ENCODE measurements at places on chromosomes 5 and 9.
A peak's percentile ranks its signal among the peaks of the same experiment; 100 is the strongest.

DNA sequence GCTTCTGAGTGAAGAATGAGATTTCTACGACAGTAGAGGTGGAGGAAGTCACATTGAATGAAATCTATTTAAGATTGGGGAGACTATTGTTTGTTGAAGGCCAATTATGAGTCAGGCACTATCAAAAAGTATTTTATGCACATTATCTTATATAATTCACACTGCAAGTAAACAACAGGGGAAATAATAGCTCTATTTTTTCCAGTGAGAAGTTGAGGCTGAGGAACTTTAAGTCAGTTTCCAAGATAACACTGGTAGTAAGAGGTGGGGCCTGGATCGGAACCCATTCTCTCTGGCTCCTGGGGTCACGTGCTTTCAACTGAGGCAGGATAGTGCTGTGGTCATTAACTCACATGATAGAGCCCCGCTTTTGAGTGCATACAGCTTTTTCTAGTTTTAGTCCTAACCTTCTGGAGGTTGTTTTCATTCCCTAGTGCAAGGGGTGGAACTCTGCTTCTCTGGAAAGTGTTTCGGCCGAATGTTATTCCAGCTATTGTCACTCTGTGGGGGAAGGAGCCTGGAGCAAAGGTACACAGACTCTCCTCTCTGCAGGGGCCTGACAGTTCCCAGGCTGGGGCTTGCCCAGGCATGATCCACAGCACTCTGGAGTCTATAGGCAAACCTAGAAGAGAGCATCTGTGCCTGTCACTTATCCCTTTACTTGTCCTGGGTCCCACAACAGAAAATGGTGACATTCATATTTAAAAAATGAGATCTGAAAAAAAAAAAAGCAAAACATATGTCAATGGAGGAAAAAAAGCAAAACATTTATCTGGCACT lies 352.4 kb upstream of the ACTBL2 start:
- DNase-seq, result no peak

- peak; percentile 21 for DNase-seq
Observed at GRCh38 chr5:134958755-134959154, 9.0 kb upstream of the CATSPER3 start.

- DNase-seq, result no peak
Observed at GRCh38 chr9:69577123-69577522, 95.0 kb downstream of the APBA1 start.

DNA sequence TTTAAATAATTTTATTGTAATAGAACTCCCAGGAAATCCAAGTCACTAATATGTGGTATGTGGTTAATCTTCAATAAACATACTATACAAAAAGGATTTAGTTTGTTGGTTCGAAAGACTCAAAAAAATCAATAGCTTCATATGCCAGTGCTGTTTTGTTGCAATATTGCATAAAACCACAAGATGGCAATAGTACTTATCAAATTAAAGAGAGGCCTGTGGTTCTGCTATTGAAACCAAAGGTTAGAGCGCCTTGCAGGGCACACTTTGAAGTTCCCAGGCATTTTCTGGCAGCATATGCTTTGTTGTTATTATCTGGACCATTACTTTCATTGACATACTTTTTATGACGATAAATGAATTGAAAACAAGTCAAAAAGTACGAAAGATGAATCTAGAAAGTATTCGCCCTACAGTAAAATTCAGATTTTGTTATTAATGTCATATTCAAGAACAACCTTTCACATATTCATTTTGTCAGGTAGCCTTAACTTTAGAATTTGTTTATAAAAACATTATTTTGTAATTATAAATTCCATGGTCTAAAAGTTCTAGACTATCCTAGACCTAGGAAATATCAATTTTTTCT lies 316.3 kb downstream of the MCTP1 start:
- peak; percentile 91 for DNase-seq

DNA sequence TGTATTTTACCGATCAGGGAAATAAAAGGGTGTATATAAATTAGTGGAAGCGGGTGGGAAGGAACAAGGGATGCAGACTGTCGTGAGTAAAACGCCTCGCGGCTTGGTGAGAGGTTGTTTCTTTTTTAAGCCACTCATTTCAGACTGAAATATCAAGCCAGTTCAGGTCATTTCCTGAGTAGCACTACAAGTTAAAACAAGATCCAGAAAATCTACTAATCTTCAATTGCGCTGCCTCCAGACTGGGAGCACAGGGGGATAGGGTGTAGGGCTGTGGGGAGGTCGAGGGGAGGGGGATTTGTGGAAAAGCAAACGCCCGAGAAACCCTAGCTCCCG lies 140.8 kb downstream of the TSSK1B start:
- peak; percentile 59 for DNase-seq

GRCh38 chr5:20323323-20323722 lies 335.3 kb upstream of the CDH18 start:
- peak; percentile 73 for DNase-seq

GRCh38 chr5:166018716-166019115 lies 2272.7 kb upstream of the WWC1 start:
- no peak for DNase-seq

- no peak for DNase-seq
Observed at GRCh38 chr5:149904293-149904886, 40.2 kb downstream of the PDE6A start.

- DNase-seq, result peak; percentile 12
Observed at GRCh38 chr5:69300537-69301203, 31.9 kb downstream of the CCDC125 start.

DNA sequence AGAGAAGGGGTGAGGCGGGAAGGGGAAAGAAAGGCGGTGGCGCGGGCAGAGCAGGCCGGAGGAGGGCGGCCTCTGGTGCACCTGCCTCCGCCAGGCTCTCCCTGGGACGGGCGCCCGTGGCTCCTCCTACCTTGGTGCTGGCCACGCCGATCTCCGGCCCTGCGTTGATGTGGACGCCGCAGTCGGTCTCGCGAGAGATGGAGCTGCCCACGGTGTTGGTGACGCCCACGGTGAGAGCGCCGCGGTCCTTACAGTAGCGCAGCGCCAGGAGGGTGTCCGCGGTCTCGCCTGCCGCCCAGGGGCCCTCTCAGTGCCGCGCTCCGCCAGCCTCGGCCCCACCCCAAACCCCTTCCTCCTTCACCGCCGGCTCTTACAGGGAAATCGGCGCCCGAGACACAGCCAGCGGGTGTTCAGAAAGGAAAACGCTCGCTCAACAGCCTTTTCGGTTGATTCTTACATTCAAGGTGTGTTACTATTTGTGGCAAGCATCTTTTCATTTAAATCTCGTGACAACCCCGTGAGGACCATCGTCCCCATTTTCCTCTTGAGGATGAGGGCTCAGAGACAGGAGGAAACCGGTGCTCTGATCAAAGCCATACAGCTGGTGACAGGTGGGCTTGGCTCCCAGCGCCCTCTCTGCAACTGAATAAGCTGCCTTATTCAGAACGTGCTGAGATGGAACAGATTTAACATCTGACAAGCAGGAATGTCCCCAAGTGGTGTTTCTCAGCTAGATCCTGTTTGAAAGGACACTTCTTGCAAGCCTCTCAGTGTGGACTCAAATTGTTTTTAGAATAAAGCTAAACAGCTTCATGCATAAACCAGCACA lies 22.0 kb upstream of the MAPK9 start:
- DNase-seq, result peak; percentile 98

- DNase-seq, result no peak
Observed at GRCh38 chr5:25823330-25823873, 1178.6 kb upstream of the CDH10 start.

DNA sequence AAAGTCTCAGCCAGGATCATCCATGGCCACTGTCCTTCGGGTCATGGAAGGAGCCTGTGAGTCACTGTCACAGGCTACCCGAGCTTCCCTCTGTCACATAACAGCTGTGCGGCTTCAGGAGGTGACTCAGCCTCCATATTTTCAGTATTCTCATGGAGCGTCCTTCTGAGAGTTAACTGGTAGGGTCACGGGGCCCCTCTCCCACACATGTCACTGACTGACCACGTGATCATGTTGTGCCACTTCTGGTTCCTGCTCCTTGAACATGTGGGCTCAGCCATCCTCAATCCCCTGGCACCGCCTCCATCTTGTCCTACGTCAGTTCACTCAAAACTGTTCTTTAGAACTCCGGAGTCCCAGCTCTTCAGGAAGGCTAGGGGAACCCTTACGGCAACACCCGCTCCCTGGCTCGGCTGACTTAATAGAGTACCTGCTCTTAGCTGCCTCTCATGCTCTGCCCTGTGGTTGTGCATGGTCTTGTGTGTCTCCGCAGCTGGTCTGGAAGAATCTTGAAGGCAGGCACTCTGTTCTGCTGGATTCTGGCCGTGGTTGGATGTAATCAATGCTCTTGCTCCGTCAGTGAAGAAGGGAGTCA lies 182.8 kb downstream of the ICE1 start:
- DNase-seq, result peak; percentile 27

GRCh38 chr5:104635227-104635626 lies 1072.6 kb upstream of the NUDT12 start:
- peak; percentile 53 for DNase-seq

- no peak for DNase-seq
Observed at GRCh38 chr9:110543631-110544051, 35.9 kb downstream of the SVEP1 start.

DNA sequence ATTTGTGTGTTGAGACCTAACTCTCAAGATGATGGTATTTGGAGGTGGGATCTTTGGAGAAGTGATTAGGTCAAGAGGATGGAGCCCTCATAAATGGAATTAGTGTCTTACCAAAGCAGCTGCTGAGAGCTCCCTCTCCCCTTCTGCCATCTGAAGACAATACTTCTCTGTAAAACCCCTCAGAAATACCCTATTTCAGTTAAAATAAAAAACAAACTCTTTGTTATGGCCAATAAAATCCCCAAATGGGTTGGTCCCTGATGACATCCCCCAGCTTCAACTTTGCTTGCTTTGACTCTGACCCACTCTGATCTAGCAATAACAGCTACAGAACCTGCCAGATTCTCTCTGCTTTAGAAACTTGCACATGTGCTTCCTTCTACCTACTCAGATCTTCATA lies 100.9 kb downstream of the SNCAIP start:
- DNase-seq, result no peak

- DNase-seq, result no peak
Observed at GRCh38 chr5:177494346-177495195, 2.8 kb downstream of the PDLIM7 start.

DNA sequence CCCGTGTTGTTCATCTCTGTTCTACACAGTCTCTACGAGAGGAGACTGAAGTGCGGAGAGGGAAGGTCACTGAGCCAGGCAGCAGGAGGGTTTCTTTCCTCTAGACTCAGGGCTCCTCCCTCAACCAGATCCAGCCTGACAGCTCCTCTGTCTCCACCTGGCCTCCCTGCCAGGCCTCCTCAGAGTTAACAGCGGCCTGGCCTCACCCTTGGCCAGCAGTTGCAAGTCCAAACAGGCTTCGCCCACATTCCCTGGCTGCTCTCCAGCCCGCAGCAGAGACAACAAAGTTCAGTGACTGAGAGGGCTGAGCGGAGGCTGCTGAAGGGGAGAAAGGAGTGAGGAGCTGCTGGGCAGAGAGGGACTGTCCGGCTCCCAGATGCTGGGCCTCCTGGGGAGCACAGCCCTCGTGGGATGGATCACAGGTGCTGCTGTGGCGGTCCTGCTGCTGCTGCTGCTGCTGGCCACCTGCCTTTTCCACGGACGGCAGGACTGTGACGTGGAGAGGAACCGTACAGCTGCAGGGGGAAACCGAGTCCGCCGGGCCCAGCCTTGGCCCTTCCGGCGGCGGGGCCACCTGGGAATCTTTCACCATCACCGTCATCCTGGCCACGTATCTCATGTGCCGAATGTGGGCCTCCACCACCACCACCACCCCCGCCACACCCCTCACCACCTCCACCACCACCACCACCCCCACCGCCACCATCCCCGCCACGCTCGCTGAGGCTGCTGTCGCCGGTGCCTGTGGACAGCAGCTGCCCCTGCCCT lies at the start of gene HRCT1:
TSS of gene HRCT1 (plus strand) at position 291 of the 768 bp plus-strand sequence. CDS start at position 377, 86 bp downstream.
- peak; percentile 61 for DNase-seq

- no peak for DNase-seq
Observed at GRCh38 chr9:26247861-26248260, 569.6 kb upstream of the TUSC1 start.

DNA sequence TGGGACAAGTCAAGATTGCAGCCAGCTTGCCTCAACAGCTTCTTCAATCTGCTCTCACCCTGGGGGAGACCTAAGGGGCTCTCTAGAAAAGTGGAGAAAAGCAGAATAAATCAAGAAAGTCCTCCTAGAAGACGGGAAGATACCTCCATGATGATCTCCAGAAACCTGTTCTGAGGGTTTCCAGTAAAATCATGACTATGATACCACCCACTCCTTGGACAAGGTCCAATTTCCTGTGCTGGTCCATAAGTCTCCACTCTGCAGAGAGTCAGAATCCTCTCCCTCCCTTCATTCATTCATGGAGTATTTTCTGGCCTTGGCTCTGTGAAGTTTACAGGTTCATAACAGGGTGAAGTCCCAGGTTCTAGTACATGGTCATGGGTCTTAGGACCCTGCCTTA lies 168.6 kb downstream of the SLC12A2 start:
- no peak for DNase-seq

DNA sequence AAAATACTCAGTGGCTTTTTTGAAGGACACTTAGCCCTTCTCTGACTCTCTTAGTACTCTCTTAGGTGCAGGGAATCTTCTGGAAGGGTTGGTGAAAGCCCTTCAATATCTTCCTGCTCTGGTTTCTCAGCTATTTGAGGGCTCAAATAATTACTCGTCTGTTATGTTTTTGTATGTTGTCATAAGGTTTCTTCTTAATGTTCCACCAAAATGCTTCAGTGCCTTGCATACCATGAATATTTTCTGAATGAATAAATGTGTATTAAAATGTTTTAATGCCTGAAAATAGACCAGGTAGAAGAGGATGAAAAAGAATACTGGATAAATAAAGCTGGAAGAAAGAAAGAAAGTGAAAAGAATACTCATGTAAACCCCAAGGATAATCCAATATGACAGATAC lies 124.3 kb downstream of the STK32A start:
- DNase-seq, result no peak

DNA sequence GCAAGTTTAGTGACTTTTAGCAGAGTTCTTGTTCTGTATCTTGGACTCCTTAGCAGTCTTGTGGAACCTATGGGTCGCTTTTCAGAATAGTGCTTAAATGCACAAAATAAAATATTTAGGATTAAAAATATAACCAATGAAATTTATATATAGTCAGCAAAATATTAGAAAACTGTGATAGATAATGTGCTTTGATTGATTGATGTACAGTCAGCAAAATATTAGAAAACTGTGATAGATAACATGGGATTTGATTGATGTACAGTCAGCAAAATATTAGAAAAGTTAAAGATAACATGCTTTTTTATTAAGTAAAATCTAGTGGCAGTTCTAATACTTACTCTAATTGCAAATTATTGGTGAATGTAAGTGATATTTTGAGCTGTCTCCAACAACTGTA lies 16.1 kb downstream of the PALM2AKAP2 start:
- DNase-seq, result no peak

DNA sequence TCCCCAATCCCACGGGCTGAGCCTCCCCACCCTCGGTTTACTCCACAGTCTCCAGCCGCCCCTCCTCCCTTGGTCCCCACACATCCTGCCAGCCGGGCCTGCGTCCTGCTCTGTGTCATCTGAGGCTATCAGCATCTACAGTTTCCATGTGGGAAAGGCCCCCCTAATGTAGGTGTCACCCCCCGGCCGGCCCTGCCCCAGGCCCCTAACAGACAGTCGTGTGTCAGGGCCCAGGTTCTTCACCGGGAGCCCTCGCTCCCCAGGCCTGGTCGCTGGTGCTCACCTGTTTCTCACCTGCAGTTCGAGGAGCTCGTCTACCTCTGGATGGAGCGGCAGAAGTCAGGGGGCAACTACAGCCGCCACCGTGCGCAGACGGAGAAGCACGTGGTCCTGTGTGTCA lies 62.7 kb downstream of the KCNT1 start:
- DNase-seq, result no peak

Measured in DMS53 (cell line).